Activated CD8-positive, alpha-beta T cell treated with anti-CD3 and anti-CD28 coated beads, Interleukin-2, amount 10 ng/mL, durations not matched to agents 7 days and 5 days (primary cell): ENCODE measurements at places on chromosomes 6 and 20. TPM values are rescaled to one million over a fixed set of nuclear protein-coding genes. Genes with fewer than 3 reads are reported as not detected.

The OR2J3 gene
- not detected for total RNA-seq

The SEC63 gene
- total RNA-seq = 60.4 TPM

DNA sequence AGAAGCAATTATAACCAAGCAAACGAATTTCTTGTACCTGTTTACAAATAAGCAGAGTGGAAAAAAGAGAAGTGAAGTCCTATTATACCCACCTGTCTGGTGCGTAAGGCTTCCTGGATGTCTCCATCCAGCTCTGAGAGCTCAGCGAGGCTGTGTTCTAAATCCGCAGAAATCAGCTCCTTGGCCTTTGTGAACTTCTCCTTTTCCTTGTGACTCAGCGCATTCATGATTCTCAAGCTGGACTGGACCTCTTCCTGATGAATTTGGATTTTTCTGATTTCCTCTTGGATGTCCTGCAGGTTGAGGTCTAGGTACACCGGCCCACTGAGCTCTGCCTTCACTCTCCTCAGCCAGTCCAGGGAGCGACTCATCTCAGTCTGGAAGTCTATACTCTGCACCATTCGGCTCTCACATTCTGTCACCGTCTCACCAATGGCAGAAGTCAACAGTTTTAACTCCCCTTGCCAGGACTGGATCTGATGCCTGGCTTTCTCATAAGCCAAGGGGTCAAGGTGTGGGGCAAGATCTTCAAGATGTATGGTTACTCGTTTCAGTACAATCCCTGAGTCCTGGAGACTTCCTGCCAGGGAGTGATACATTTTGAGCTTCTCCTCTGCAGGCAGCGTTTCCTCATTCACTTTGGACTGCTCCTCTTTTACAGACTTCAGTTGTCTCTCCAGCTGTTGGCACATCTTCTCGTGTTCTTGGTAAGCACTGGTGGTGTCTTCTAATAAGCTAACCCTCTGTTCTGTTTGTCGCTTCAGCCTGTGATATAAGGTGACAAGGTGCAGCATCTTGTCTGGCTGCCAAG is 307.3 kb downstream of the SYNE1 start:
- no peak for DNase-seq

The UST gene
- total RNA-seq = 0.42 TPM

The RAB44 gene
- not detected for total RNA-seq

GRCh38 chr20:10603971-10604864 is 69.6 kb downstream of the JAG1 start:
- no peak for DNase-seq

DNA sequence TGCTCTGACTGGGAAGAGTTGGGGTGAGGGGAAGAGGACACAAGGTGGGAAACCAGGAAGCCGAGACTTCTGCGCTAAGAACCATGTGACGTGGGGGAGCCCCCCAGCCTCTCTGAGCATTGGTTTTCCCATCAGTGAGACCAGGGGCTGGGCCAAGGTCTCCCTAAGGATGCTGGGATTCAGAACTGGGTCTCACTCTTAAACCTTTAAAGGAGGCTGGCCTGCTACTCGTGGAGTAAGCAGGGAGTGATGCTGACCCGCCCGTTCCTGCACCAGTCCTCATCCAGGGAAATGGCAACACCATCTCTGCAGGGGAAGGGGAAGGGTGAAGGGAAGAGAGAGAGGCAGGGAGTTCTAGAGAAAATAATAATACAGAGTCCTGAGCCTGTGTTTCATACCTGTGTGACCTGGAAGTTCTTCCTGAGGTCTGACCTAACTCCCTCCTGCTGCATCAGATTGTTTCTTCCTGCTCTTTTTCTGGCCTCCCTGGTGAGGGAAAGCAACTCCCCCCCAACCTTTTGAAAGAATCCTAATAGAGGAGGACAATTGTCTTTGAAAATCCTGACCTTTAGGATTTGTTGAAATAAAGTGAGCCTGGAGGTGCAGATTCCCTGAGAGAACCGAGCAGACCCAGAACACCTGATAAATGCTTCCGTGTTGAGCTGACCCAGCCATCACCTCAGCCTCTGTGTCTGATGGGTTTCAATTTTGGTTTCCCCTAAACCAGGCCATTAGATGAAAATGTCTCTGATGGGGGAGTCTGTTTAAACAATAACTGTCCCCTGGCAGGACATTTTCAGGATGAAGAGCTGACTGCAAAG is 3.0 kb upstream of the GRM4 start:
- no peak for DNase-seq

The DYNLT2 gene
- total RNA-seq = 2.1 TPM

DNA sequence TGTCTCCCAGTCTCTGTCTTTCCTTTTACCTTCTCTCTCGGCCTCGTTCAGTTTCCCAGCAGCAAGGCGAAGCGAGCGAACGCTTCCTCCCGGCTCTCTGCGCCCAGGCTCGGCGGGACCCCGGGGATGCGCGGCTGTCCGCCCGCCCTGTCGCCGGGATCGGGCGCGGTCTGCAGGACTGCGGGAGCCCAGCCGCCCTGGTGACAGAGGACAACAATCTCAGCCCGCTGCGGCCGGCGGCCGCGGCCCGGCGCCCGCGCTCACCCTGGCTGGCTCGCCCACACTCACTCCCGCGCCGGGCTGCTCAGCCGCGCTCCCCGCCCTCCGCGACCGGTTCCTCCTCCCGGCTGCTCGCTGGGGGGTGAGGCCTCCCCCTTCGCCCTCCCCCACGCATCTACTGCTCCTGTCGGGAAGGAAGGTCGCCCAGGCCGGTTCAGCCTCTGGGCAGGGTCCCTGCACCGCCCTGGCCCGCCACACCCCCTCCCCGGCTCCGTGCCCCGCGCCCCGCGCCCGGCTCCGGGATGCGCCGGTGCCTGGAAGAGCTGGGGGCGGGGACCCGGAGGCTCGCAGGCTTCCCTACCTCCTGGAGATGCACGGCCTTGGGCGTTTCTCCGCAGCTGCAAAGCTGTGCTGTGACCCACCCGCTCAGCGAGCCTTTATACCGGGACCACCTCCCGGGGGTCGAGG is 410 bp downstream of the SYNE1 start:
- DNase-seq = no peak

- no peak for DNase-seq
These were observed 23.7 kb downstream of the MAP1LC3A start for GRCh38 chr20:34582221-34582620.

GRCh38 chr6:154895841-154896240 is 99.3 kb upstream of the TIAM2 start:
- no peak for DNase-seq

The RIPPLY2 gene
- total RNA-seq = not detected

The BMP5 gene
- total RNA-seq = not detected

- DNase-seq = peak; percentile 70
These were observed 90.0 kb upstream of the ARID1B start for GRCh38 chr6:156686995-156687788.

DNA sequence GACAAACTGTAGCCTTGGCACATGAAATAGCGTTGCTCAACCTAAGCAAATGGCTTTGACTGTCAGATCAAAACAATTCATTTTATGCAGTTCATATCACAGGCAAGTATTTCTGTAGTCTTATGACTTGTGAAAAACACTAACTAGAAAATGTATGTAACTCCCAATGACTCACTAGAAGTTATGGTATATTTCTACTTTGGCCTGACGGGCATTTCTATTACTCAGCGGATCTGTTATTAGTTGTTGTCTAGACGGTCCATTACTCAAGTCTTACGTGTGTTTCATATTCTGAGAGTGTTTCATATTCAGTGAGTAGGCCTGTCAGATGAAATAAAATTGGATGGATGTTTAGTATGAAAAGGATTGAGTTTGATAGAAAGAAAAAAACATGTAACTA is 880.9 kb downstream of the PRIM2 start:
- DNase-seq = no peak

The ADGRG6 gene
- 1.6 TPM for total RNA-seq

The BPIFA1 gene
- total RNA-seq = not detected

DNA sequence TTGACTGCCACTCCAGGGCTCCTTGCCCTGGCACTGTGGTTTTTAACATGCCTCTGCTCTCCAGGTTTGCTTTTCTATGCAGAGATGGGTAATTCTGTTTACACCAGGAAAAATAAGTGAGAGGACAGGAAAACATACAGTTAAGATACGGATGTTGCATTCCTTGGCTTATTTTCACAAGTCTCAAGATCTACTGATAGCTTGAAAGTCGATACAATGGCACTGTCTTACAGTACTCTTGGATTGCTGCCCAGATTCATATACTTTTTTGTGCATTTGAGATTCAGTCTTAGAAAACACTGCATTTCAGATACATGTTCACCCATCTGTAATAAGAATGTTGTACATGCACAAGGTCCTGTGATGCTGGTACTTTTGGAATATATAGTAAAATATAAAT is 159.6 kb upstream of the FLRT3 start:
- no peak for DNase-seq

The CPXM1 gene
- 0.26 TPM for total RNA-seq

DNA sequence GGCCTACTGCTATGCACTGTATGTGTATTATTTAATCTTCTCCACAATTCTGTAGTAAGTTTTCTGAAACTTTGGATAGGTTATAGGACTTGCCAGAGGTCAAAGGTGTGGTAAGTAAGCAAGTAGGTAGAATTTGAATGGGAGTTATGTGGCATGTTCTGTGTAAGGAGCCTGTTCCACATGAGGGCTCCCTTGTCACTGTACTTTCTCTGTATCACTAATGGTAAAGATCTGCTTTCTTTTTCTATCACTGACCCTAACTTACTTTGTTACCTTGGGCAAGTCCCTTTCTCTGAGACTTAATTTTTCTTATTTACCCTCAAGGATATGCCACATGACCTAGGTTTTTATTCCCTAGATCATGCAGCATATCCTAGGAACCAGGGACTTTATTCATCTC is 50.3 kb downstream of the EIF2S2 start:
- DNase-seq = no peak

The OXT gene
- total RNA-seq = not detected

DNA sequence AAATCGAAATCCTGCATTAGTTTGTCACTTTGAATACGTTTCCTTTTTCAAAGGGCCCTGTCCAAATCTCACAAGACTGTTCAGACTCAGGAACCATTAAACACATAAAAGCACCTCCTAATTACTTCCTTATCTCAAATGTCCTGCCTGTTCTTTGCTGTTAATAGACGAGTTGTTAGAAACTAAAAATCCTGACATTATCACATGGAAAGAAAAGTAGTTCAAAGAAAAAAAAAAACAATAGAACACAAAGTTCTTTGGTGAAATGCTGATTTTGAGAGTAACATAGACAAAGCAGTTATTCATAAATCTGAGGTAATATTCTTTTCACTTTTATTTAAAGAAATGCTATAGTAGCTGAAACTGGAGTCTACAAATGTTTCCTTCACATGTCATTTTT is 12.1 kb upstream of the TAB2 start:
- DNase-seq = no peak

GRCh38 chr6:43817192-43817591 is 47.2 kb downstream of the VEGFA start:
- peak; percentile 47 for DNase-seq

- no peak for DNase-seq
These were observed 3.0 kb downstream of the BAK1 start for GRCh38 chr6:33577106-33577535.

DNA sequence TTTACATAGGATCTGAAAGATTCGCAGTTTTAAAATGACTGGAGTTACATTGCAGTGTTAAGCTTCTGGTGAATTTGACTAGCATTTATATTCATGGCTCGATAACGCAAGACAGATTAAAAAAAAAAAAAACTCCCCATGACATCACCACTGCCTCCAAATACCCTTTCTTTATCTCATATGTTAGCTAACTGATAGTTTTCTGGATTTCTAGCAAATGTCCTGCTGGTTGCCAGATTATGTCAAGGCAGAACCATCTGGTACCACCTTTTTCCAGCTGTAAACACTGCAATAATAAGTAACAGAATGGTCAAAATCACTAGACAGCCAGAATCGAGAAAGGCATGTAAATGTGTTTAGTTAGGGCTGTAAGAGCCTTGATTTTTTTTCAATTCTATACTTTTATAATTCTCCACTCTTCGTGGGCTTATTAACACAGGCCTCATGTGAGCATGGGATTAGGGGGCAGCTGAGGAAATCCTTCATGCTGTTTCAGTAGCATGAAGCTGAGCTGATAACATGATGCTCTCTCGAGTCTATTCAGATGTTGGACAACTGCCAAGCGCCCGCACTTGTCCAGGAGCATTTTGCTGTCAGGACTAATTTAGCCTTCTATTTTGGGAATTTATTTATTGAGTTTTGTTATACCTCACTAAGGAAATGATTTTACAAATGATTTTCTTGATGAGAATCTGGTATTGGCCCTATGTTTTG is 166.0 kb upstream of the SCGN start:
- DNase-seq = no peak

GRCh38 chr6:147479857-147480256 is 28.6 kb upstream of the SAMD5 start:
- no peak for DNase-seq
